Neuronal stem cell (in vitro differentiated cells): ENCODE measurements at places on chromosomes 7 and 10.

- DNase-seq: no peak
These were observed 200.3 kb downstream of the BUB3 start for GRCh38 chr10:123354521-123354920.

GRCh38 chr10:59677253-59677831, 32.3 kb downstream of the SLC16A9 start:
- DNase-seq: no peak

DNA sequence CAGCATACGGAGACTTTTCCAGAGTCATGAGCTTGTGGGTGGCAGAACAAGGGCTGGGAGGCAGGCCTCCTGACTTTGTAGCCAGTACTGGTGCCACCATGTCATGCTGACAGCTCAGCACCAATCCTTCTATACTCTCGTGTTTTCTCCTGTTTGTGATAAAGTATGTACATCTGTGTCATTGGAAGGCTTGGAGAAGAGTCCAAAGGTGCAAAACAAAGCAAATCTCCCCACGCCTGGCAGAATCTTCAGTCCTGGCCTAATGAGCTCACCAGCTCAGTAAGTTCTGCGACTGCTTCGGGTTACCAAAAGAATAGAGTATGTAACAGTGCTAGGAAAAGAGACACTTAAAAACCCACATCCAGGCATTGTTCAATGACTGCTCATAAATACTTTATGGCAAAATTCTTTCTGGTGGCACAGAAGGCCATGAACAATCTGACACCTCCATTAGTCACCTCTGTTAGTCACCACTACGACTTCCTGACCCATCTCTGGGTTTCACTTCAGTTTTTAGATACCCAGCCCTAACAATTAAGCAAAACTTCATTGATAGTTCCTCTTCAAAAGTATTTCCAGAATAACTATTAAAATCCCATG, 24.5 kb downstream of the STEAP1 start:
- DNase-seq: no peak

DNA sequence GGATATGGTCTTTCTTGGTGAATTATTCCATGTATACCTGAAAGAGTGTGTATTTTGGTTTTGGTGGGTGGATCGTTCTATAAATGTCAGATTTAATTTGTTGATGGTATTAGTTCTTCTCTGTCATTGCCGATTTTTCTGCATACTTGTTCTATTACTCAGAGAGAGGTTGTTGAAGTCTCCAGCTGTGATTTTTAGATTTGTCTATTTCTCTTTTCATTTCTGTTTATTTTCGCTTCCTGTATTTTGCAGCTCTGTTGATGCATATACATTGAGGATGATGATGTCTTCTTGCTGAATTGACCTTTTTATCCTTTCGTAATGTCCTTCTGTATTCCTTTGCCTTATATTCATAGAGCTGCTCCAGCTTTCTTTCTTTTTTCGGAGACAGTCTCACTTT, 12.1 kb upstream of the BHLHA15 start:
- no peak for DNase-seq

DNA sequence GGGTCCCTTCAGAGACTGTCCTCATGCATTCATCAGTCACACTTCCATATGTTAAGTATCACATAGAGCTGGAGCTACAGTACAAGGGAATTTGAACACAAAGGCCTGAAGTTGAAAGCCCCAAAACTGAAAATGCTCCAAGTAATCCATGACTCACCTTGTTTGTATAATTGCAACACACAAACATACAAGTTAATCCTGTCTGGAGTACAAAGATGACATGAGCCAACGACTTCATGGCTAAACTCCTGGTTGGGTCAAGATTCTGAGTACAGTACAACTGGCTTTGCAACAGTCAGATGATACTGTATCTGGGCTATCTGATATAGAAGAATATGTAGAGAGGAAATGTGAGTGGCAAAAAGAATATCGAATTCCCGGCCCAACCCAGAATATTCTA, 73.1 kb upstream of the AASS start:
- DNase-seq: no peak

DNA sequence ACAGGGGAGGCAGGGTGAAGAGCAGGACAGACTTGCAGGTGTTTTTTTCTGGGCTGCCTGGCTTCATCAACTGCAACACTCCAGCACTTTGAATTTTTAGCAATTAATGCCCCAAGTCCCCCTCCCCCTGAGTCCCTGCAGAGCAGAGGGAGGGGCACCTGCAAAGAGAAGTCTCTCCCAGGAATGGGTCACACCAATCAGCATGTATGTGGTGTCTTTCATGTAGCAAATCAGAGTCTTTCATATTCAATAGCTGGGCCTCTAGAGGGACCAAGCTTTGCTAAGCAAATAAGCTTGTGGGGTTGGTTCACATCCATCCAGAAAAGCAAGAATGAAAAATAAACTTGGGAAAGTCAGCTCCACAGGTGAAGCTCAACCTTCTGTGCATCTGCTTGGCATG, 90.7 kb downstream of the PARP12 start:
- no peak for DNase-seq

DNA sequence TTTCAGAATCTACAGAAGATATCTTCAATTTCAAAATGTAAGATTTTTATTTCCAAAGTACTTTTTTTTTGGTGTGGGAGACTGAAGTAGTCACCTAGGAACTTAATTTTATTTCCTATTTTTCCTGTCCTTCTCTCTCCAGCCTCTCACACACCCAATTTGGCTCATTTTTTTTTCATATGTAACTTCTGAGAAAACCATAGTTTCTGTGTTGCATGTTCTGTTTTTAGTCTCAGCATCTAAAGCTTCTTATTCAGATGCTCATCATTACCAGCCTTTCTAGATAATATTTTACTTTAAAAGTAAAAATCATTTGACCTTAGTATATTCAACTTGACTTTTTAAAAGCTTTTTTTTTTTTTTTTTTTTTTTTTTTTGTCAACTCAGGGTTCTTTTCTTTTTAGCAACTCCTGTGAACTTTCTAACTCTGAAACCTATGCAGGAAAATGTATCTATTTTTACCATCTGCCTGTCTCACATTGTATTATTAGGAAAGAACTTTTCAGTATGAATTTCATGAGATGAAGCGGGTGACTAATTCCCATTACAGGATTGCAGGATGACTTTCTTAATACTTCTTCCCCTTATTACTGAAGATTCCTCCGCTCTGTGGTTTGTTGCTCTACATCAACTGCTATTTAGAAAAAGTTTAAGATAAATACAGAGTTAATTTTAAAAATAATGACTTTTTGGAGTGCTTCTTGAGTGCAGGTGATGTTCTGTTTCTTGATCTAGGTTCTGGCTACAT, 73.6 kb upstream of the LSM8 start:
- DNase-seq: no peak

DNA sequence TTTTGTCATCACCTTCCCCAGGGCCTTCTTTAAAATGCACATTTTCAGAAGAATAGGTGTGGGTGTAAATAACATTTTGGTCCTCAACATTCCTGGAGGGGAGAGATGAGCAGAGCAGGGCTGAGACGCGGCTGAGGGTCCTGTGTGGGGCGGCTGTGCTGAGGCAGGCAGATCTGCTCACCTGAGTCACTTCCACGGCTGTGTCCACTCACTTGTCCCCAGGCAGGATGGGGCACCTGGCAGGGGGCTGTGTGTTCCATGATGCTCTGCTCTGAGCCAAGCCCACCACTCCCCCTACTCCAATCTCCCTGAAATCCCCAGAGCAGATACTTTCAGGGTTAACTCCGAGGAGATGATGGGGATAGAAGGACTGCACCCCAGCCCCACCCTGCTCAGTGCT, 93.8 kb downstream of the GLRX3 start:
- no peak for DNase-seq

DNA sequence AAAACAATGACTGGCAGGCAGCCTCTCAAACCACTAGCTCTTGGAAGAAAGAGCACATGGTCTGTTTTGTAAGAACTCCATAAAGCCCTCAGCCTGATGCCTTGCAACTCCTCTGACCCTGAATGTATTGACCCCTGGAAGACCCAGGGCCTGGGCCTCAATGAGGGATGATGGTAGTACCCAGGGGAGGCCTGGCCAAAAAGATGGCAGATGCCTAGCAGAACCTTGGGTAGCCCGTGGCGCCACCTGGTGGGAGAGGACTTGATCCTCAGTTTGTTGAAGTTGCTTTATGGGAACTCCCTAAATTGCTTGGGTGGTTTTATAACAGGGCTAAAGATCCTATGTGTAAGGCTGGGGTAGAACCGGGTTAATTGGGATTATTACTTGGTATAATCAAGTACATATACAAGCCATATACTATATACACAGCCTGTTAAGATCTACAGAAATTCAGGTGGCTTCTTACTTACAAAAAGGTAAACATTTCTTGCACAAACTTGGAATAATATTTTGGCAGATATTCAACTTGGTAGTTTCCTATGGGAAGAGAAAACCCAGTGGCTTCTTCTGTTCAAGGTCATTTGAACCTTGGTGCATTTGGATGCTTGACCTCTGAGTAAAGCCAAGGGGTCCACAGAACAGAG, 95.8 kb upstream of the CACUL1 start:
- peak; percentile 41 for DNase-seq

- DNase-seq: no peak
These were observed 449.1 kb downstream of the SUGCT start for GRCh38 chr7:40583667-40584444.

GRCh38 chr7:154415709-154416399, 363.7 kb downstream of the DPP6 start:
- DNase-seq: no peak

DNA sequence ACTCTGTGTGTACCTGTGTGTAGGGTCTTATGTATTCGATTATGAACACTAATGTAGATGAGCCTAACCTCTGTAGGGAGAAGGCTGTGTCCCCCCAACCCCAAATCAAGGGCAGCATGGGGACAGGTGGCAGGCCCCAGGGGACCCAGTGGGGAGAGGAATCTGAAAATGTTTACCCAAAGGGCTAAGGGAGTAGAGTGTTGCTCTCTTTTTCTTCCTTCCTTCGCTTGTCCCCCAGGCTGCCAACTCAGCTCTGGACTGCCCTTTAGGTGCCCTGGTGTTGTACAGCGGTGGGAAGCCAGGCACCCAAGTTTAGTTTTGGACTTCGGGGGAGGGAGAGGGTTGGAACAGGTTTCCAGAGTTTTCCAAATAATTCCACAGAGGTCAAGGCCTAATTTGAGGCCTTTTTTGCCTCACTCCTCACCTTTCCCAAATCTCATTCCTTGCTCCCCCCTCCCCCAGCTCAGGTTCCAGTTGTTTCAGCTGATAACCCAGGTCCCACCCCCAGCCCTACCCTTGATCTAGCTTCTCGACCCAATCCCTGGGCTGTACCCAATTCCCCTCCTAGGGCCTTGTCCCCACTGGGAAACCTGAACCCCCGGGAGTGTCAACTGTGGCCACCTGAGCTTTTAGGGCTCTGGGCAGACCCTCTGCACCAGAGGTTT, 9.1 kb upstream of the PAX2 start:
- no peak for DNase-seq

DNA sequence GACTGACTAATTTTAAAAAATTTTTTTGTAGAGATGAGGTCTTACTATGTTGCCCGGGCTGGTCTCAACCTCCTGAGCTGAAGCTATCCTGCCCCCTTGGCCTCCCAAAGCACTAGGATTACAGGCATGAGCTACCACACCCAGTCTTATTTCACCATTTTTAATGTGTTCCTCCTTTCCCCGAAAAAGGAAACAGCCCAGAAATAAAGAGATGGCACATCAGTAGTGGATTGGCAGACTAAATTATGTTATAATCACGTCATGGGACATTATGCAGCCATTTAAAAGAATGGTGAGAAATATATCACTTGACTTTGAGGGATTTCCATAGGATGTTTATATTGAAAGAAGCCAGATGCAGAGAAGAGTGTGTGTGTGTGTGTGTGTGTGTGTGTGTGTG, 40.5 kb downstream of the CAPZA2 start:
- DNase-seq: no peak

DNA sequence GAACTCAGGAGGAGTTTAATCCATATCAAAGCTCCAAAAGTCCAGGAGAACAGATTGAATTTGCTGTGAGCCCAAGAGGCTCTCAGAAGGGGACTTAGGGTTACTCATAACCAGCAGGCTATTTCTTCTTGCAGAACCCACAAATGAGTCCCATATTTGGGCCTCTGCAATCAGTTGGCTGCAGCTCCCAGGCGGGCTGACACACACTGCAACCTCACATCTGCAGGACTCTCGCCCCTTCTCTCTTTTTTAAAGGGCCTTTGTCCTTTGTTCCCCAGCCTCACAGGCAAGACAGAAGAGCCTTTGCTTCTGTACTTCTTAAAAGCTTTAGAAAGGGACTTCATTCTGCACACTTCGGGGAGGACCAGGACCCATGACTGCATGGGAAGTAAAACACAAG, 26.7 kb downstream of the CREB3L2 start:
- DNase-seq: no peak

DNA sequence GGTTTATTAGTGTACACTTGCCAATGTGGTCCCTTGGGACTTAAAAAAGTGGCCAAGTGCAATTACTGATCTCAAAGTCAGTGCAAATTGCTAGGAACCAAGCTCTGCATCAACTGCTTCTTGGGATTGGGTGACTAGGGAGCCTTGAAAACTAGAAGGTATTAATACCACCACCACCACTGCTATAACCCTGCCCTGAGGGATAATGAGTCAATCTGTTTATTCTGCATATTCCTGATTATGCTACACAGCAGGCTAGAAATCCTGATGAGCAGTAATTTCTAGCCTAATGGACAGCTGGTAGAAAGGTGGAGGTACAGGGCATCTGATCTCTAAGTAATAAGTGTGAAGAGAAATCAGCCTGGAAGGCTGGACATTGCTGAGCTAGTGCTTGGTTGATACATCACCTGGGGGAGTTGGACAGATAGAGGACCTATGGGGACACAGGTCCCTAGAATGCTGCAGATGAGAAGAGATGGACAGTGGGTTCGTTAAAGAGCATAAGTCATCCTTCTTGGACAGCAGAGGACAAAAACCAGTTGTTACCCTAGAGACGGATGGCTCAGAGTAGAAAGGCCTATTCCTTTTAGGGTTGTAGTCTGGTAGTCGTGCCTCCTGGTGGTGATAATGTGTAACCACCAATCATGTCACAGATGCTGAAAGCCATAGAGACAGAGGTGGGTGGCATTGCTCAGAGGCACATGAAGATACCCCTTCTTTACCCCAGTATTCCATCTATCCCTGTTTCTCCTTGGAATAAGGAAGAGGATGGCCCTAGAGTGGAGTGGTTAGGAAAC, 554.8 kb downstream of the SORCS1 start:
- no peak for DNase-seq

DNA sequence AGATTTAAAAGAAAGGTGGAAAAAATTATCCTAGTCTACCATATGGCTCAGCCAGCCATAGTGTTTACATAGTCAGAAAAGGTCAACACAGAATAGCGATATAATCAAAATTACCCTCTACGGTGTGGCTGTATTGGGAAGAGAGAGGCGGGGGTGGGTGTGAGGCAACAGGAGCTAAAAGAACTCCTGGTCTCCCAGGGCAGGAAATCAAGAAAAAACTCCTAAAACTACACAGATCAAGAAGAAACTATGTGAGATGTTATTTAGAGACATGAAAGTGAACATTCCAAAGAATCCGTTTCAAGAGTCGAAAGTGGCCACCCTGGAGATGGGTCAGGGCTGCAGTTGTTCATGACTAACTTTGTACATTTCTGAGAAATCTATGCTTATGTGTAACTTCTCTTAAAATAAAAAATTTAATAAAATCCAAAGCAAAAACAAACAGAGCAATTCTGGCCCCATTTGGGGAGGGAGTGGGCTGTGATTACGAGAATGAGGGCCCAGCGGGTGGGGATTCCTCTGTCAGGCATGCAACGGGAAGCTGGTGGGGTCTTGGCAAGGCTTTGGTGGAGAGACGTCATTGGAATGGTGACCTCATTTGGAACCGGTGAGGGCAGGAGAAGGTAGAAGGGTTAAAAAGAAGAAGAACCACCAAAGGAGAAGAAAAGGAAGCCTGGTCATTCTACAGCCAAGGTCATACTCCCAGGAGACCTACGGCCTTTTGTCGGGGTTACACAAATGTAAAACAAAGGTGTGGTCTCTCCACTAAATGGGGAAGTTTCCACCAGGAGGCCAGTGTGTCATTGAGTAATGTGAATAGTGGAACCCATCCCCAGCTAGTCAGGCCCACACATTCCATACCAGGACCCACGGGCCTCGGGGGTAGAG, 71.2 kb upstream of the DUSP5 start:
- no peak for DNase-seq
